ENCODE measurements at places on chromosomes 2 and 18.

GRCh38 chr18:57771193-57771592, 31.9 kb downstream of the ATP8B1 start:
- DNase-seq = no peak

DNA sequence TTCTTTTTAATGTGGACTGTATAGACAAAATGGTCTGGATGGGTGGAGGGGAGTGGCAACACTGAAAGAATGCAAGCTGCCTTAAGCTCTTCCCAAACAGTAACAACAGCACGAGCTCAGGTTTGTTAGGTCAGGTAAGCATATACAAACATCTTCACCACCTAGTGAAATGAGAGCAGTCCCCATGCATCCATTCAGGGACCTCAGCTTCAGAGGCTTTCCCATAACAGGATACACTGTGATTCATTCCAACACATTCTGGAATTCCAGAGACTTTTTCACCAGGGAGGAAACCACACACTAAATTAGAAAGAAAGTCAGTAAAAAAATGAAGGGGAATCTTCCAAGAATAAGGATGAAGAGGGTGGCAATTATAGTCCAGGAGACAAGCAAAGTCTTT, 50.4 kb upstream of the BZW1 start:
- DNase-seq = no peak

GRCh38 chr18:22930089-22930713, 2.9 kb upstream of the RBBP8 start:
- peak; percentile 68 for DNase-seq

- no peak for DNase-seq
Measured at GRCh38 chr2:132420816-132421805, 4.5 kb downstream of the GPR39 start.

DNA sequence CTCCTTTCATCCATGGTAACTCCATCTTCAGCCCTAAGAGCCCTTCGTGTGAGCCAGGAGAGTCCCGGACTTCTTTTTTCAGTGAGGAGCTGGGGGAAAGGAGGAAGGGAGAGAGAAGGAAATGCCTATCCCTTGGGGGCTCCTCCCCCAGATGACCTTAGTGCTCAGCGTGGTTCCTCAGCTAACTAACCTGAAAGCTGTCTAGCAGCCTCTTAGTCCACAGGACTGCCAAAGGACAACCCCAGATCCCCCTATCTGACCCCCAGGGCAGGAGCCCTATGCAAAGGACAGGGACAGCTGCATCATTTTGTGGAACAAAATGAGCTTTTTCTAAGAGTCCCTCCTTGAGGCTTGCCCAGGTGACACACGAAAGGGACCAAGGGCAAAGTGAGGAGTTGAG, 7.9 kb downstream of the SPR start:
- DNase-seq = no peak

DNA sequence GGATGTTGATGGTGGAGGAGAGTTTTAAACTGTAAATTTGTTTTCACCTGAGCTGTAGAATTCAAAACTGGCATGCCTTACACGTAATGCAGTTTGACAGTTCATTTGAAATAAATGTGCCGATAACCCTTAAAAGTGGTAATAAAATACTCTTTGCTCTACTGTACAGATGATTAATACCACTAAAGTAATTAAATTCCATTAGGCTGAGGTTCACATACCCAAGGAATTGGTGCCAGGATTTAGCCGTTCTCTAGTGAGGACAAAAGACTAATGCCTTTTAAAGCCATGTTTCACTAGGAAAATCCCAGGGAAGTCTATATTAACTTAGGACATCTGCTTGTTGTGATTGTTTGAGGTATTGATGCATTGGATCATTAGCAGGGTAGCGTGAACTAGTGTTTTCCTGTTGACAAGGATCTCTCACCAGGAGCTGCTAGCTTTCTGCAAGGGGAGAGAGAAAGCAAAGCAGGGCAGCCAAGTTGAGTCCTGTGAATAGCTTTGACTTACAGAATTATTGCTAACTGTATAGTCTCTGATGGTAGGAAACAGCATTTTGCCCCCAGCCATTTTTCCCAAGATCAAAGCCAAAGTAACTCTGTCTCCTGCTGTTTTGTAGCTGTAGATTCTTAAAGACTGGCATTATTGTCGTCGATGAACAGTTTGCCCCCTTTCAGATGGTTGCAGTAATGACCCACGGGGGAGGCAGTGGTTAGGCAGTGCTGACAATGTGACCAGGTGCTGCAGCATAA, 280.9 kb upstream of the FANCL start:
- no peak for DNase-seq

GRCh38 chr2:75920859-75921551, 210.3 kb upstream of the GCFC2 start:
- no peak for DNase-seq

DNA sequence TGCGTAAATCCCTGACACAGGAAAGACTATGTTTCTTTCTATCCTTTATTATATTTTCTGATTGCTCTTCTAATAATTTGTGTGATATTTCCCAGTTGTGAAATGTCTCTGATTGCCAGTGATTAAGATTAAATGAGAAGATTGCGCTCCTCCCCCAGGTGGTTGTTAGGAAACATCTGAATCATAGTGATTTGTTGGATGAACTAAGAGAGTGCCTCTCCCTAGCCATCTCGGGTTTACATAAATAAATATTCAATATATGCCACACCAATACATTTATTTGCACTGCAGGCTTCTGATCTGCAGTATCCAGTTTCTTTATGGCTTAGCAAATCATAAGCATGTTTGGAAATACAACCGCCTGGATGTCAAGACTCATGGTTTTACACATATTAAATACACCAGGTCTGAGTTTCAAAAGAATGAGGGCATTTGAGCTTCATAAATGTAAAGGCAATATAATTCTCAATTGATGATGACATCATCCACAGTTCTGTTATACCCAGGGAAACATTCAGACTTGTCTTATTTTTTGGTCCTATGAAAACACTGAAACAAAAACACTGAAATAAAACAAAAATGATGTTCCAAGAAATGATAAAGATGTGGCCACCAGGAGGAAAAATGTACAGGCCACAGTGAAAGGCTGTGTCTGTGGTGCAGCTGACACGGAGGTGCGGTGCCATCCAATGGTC, 826.7 kb upstream of the ACVR2A start:
- no peak for DNase-seq

- DNase-seq = no peak
Measured at GRCh38 chr2:63692002-63692606, 103.3 kb downstream of the MDH1 start.

Measured in T-helper 9 cell (primary cell).